ENCODE measurements at places on chromosomes 5 and 9.

GRCh38 chr9:124384210-124384609 is 31.0 kb downstream of the PSMB7 start:
- DNase-seq, result no peak

DNA sequence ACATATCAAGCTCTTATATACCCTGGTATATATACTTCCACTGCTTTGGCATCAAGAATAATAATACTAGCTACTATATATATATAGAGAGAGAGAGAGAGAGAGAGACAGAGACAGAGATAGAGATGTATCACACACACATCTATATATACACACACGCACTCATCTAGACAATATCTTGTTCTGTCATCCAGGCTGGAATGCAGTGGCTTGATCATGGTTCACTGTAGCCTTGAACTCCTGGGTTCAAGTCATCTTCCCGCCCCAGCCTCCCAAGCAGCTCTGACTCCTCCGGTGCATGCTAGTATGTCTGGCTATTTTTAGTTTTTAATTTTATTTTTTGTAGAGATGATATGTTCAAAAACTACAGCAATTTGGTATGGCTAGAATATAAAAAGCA is 22.5 kb downstream of the ANKHD1 start:
- DNase-seq, result no peak

DNA sequence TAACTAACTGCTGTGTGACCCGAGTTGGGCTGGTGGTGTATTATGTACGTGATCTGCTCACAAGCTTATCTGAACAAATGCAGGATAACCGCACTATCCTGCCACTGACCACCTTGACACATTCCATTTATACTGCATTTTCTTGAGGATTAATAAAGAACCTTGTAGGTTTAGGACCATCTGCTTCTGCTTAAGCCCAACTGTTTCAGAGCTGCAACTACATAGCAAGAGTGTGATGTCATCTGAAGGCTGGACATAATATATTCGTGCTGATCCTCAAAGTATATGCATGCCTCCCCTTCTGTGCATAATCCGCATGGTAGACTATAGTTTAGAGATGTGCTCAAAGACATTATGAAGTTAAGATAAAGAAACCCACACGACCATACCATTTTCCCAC is 435.9 kb downstream of the BNC2 start:
- no peak for DNase-seq

- DNase-seq, result no peak
Measured at GRCh38 chr5:149796836-149797235, 66.7 kb downstream of the PPARGC1B start.

GRCh38 chr9:110977259-110977709 is 61.0 kb downstream of the LPAR1 start:
- DNase-seq, result no peak

DNA sequence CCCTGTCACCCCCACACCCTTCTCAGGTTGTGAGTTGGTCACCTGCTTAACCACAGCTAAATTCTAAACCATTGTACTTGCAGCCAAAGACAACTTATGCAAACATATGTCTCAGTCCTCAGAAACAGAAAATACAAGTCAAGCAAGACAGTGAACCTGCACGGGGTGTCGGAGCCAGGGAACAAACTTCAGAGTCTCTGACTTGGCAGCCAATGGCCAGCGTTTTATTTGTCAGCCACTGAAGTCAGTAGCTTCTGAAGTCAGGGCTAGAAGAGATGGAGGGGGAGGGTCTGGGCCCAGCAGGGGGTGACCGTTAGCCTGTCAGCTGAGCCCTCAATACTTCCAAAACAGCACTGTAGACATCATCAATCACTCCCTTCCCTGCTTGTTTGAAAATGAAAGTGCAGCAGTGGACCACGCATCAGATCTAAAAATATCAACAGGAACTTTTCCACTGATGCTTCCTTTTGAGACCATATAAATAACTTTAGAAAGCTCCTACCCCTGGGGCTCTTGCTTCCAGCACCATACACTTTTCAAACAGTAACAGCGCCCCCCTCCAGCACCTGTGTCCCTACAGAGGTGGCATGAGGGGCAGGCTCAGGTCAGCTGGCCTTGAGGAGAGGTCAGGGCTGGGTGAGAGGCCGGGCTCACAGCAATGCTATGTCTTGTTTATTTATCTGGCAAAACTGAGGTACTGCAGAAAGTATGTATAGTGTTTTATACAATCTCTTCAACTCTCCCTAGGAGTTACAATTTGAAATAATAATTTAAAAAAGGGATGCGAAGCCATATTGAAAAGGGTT is 142.5 kb downstream of the ACER2 start:
- DNase-seq, result no peak

DNA sequence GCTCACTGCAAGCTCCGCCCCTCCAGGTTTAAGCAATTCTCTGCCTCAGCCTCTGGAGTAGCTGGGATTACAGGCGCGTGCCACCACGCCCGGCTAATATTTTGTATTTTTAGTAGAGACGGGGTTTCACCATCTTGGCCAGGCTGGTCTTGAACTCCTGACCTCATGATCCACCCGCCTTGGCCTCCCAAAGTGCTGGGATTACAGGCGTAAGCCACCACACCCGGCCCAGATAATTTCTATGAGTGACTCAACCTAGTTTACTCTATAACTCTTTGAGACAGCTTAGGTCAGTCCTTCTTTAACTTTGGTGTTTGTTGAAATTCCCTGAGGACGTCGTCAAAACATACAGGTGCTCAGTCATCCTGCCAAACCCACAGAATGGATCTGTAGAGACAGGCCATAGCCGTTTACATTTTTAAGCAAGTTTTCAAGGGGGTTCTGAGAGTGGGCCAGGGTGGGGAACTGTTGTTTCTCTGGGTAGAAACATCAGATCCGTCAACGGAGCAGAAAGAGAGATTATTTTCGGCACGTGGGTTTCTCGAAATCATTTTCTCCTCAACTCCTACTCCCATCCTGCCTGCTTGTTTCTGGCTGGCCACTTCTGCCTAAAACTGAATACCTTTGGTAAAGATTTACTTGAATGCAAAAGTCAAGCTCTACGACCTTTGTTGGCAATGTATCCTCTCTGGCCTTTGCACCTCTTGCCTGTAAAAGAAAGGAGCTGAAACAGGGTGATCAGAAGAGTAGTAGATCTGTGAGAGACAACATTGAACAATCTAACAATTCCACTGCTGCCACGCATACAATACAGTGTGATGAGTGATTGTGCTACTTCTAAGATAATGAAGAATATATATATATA is 6.0 kb upstream of the BOD1 start:
- no peak for DNase-seq

GRCh38 chr9:136280535-136281315 is 23.2 kb downstream of the CCDC187 start:
- DNase-seq, result no peak

DNA sequence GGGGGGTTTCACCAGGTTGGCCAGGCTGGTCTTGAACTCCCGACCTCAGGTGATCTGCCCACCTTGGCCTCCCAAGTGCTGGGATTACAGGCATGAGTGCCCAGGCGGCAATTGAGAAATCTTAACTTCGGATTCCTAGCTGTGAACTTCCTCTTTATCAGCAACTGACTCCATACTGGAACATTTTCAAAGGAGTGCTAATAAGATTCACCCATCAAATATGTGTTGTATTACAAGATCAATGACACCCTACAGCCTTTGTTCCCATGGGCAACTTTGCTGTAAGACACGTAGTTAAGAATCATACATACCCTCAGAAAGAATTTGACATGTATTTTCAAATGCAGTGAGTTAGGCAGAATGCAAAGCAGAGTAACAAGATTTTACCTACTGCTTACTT is 23.1 kb upstream of the ACOT12 start:
- DNase-seq, result no peak

DNA sequence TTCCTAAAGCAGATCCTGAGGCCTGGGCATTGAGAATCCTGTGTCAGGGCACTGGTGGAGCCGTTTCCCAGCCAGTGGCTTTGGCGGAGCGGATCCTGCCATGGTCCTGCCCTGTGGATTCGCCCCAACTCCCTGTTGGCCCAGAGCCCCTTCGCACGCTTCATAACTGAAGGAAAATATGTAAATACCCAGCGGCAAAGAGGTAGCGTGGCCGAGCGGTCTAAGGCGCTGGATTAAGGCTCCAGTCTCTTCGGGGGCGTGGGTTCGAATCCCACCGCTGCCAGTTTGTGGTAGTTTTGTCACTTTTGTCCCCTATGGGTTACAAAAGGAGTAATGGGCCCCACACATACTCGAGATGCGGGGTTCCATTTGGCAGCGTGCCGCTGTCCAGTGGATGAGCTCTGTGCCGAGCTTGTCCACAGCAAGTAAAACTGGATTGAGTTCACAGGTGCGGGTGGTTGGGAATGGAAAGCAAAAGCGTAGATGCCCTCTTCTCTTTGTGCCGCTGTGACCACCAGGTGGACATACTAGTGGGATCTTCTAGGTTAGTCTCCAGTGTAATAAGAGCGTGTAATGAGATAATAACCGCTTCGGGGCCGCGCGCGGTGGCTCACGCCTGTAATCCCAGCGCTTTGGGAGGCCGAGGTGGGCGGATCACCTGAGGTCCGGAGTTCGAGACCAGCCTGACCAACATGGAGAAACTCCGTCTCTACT is 17.3 kb downstream of the TRIM7 start:
- no peak for DNase-seq

GRCh38 chr5:13643734-13644133 is 300.8 kb downstream of the DNAH5 start:
- DNase-seq, result no peak

DNA sequence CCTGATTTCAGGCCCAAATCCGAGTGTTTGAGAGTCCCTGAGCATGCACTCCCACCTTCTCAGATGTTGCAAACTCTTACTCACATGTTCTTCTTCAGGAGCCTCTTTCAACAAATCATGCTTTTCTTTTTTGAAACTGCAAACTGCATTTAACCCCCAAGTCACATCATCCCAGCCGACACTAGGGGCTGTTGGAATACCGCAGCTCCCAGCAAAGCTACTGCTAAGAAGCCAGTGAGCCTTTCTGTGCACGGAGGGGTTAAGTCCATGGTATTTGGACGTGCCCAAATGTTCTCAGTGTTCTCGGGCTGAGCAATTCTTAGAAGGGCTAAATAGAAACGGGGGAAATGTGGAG is 282.9 kb downstream of the NFIB start:
- DNase-seq, result no peak

DNA sequence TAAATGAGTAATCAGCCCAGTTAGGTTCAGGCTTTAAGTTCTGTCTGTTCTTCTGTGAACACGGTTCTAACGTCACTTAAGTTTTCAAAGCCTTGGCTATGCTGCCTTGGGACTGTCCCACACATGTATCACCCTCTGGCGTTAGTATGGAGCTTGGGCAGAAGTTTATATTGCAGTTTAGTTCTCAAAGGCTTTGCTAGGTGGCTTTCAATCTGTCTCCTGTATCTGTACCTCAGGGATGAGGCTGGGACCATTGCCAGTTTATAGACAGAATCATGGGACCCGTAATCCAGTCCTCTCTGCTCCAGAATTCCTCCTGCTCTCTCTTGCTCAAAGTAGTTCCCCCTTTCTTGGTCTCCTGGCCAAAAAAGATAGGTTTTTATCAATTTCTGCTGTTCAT is 12.1 kb downstream of the C9orf40 start:
- DNase-seq, result no peak

DNA sequence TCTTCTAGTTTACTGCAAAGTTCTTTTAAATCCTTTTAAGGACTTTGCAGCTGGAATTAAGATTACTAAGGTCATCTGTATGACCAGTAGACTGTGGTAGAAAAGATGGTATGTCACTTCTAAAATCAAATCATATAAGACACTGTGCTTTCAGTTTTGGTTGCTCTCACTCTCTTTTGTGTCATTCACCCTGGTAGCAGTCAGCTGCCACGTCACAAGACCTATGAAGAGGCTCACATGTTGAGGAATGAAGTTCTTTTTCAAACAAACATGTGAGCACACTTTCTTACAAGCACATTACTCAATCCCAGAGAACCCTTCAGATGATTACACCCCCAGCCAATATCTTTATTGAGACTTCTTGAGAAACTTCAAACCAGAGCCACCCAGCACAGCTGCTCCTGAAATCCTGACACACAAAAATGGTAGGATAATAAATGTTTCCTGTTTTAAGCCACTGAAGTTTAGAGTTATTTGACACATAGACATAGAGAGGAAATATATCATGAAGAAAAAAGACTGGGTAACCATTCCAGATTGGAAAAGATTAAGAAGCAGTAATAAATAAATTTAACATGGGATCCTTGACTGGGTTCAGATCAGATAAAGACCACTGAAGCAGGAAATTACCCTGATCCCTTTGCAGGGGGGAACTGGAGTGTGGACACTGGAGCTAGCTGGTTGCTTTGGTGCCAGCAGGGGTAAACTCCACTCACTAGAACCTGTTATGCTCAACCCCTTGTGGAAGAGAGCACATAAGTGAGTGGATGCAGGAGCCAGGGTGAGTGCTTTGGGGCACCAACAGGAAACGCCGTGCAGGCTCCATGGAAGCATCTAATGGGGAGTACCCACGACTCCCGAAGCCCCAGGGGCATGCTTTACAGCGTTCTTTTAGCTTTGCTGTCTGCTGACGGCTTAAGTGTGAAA is 64.1 kb downstream of the SLCO4C1 start:
- no peak for DNase-seq

GRCh38 chr5:129135633-129136032 is 41.1 kb downstream of the ISOC1 start:
- no peak for DNase-seq

DNA sequence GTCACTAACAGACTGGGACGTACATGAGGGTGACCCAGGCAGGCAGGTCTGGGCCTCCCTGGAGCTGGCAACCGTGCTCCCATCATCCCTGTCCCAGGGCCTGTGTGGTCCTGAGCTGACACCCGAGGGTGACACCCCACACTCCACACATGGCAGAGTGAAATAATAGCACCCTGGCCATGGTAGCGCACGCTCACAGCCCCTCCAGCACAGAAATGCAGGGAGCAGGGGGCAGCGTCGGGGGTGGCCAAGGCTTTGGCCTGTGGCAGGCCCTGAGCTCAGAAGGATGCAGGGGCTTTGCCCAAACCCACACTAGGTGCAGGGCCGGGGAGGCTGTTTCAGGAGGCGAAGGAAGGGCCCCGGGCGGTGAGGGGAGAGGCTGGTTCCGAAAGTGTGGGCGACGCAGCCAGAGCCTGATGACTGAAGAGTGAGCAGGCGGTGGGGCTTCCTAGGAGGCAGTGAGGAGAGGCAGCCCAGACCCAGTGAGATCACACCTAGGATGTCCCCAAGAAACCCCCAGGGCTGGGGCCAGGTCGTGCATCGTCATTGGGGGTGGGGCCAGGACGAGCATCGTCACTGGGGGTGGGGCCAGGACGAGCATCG is 12.9 kb downstream of the OR2V2 start:
- DNase-seq, result peak; percentile 62

GRCh38 chr5:56422076-56422762 is 189.1 kb upstream of the ANKRD55 start:
- DNase-seq, result no peak

- DNase-seq, result no peak
Measured at GRCh38 chr9:97726716-97727115, 29.6 kb upstream of the XPA start.
